Left lung (tissue), 14 donors: ENCODE measurements at places on chromosomes 6 and 20.

- no peak for DNase-seq
Observed at GRCh38 chr20:44955270-44955669, 4.9 kb downstream of the TOMM34 start.

- no peak for DNase-seq
Observed at GRCh38 chr6:155530219-155530834, 74.7 kb upstream of the NOX3 start.

- no peak for DNase-seq
Observed at GRCh38 chr20:62366370-62367135, 559 bp downstream of the LAMA5 start.

DNA sequence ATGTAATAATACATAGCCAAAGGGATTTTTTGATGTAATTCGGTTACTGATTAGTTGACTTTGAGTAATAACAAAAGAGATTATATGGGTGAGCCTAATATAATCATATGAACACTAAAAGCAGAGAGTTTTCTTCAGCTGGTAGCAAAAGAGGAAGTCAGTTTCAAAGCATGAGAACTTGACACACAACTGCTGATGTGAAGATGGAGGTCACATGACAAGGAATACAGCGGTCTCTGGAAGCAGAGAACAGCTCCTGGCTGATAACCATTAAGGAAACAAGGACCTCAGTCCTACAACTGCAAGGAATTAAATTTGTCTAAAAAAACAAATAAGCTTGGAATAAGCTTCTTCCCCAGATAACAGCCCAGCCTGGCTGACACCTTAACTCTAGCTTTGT lies 154.5 kb upstream of the PRND start:
- DNase-seq, result no peak

GRCh38 chr6:141728330-141728729 lies 404.4 kb upstream of the GJE1 start:
- no peak for DNase-seq

GRCh38 chr20:23050847-23051627 lies 1.6 kb upstream of the THBD start:
- peak; percentile 88 for DNase-seq

- DNase-seq, result peak; percentile 92
Observed at GRCh38 chr6:3251462-3252314, 7.1 kb upstream of the PSMG4 start.

GRCh38 chr6:107144014-107144413 lies 28.7 kb upstream of the BEND3 start:
- no peak for DNase-seq

DNA sequence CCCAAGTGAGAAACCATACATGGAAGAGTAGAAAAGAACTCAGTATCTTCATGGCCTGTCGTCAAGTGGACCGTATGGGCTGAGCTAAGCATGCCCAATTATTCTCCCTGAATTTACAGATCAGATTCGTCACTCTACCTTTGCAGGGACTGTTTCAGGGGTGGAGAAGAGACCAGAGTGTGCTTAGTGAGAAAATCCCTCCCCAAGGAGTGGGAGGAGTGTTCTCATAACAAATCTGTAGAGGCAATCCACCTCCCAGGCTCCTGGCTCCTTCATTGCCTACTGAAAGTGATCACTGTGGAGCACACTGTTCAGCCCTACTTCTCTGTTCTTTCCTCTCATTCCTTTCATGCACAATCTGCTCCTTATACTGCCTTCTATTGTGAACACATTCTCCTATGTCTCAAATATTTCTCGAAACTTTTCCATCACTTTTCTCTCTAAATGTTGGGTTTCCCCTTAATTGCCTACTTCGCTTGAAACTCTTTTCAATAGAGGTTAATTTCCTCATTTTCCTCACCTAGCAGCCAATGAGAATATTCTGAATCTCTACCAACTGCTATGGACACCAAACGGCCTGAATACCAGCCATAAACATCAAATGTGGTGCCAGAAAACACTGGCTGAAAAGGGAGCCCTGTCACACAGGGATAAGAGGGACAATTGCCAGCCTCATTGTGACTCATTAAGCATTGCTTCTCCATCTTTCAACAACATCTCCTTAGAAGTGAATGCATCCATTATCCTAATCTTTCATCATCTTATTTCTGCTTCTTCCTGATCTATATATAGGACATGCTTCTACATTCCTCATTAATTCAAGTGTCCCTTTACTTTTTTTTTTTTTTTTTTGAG lies 398.3 kb downstream of the UTRN start:
- DNase-seq, result no peak

GRCh38 chr6:114202389-114202788 lies 140.4 kb downstream of the HS3ST5 start:
- no peak for DNase-seq

DNA sequence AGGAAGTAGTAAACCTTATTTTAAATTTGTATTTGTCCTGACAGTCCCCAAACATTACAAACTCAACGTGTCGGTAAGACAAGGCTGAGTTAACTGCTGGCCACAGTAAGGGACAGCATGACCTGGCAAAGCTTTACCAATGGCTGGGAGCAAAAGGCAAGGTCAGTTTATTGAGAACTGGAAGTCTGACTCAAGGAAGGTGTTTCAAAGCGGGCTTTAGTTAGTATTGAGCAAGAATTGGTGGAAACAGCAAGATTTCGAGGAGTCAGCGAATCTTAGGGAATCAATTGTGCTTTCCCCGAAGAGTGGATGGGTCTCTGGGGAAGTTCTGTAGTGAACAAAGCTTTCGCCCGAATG lies 885 bp upstream of the GZF1 start:
- no peak for DNase-seq
